Globus pallidus (tissue), 1 donor: ENCODE measurements at places on chromosomes 1 and 21.
A peak's percentile ranks its signal among the peaks of the same experiment; 100 is the strongest.

- no peak for DNase-seq
These were observed 97.8 kb upstream of the ZC3H11B start for GRCh38 chr1:219710529-219711194.

DNA sequence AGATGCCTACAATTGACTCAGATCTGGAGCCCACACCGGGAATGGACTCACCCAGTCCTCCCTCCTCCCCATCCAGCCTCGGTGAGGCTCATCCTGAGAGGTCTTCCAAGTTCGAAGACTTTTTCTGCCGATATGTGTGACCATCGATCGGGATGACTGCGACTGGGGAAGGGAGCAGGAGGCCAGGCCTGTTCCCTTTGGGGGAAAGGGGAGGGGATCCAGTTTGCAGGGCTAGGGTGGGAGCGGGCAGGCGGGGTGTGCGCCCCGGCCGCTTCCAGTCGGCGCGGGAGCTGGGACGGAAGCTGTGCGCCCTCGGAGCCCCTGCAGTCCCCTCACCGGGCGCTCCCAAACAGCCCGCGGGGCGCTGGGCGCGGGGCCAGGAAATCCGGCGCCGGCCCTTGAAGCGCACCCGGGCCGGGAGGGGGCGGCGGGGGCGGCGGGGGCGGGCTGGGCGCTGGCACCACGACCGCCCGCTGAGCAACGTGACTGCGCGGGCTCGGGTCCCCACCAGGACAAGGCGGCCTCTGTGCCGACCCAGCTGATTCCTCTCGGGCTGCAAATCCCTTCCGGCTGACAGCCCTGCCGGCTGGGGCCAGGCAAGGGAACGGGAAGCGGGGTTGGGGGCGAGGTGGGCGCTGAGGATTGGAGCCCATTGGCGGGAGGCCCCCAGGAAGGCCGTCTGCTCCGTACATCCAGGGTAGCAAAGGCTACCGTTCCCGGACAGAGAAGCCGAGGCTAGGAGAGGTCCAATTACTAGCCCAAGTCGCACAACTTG is 103.9 kb downstream of the EBNA1BP2 start:
- peak; percentile 34 for DNase-seq

DNA sequence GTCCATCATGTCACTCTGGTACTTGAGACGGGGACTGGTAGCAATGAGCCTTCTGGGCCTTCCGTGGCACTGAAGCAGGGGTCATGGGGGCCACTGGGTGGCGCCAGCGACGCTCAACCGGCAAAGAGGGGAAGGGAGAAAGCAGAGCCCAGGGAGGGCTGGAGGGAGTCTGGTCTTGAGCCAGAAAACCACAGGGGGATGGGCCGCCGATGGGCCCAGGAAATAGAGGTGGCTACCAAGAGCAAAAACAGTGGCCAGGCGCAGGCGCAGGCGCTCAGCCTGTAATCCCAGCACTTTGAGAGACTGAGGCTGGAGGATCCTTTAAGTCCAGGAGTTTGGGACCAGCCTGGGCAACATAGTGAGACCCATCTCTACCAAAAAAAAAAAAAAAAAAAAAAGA is 21.8 kb downstream of the EXOC8 start:
- no peak for DNase-seq

DNA sequence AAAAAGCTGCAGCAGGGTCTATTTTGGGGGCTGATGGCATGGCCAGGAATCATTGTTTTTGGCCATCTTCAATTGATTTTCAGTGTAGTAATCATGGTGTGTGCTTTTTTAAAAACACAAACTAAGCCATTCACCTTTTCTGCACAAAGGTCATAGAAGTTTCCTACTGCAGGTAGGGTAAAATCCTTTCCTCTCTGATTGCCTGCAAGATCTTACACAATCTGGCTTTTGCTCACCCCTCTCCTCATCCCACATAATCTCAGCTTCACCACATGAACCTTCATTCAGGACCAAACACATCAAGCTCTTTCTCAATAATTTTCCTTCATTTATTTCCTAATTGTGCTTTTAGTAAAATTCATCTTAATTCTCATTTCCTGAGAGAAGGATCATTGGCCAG is 38.3 kb upstream of the GBP5 start:
- DNase-seq = no peak

DNA sequence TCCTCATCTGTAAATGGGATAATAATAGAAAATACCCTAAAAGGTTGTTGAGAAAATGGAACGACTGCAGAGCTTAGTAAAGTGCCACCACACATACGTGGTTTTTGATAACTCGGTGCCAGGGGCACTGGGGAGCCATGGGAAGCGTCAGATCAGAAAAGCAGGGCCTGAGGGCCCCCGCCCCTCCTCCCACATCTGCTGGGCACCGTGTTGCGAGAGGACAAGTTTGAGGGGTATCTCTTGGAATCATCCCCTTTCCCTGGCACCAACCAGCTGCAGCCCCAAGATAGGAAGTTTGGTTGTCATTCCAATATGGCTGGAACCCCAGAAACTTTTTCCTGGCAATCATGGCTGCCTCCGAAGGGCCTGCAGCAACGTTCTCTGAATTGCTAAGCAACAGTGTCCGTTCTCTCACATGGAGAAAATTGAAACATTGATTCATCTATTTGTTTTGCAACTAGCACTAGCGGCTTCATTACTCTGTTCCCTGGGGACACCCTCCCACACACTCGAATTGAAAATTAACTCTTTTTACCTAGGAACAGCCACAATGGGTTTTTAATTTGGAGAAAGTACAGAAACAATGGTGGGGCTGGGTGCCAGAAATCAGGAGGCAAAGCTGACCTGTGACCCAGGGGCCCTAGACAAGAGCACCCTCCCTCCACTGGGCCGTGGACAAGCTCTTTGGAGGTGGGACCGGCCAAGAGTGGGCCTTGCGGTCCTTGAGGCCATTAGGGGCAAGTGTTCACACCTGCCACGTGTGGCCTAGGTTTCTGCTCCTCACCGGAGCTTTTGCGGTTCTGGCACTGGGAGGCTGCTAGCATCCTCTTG is 190.0 kb upstream of the VAMP3 start:
- no peak for DNase-seq

DNA sequence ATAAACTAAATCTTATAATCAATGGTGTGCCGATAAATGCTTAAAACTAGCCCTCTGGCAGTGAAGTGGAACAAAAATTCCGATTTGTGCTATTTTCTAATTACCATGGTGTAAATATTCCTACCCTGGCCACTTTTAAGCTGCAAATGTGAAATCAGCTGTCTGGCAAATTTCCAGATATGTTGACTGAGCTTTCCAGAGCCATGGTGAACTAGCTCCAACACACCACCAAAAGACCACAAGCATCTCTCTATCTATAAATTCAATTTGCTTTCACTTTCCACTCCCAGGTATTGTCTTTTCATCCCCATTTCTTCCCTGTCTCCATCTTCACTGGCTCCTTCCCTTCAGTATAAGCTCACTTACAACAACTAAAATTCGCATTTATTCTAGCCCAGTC is 152.3 kb upstream of the RGS18 start:
- DNase-seq = no peak

DNA sequence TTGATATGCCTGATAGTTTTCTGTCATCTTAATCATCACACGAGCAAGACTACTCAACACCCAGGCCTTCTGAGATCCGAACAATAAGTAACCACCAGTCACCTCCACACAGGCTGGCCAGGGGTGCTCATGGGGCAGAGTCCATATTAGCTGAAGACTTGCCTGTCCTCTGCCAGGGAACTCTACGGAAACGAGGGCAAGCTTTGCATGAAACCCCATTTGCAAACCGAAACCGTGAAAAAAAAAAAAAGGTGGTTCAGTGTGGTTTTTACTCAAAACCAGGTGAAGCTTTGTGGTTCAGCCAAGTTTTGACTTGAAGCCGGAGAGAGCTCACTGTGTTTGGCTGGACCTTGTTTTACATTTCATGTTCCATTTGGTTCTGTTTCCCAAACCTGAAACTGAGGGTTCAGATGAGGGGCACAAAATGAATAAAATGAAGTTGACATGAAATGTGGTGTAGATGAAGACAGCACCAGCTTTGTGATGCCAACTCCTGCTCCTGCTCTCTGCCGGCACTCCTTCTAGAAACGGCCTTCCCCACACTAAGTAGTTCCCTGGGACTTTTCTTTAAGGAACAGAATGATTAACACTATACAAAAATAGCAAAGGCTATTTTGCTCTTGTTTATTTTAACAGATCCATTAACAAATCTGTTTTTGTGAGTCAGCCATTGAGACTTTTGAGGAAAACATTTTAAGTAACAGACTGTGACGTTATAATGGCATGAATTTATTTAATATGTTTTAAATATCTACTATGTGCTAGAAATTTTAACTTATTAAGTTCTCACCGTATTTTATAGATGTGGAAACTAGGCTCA is 74.7 kb downstream of the RUNX1 start:
- no peak for DNase-seq

DNA sequence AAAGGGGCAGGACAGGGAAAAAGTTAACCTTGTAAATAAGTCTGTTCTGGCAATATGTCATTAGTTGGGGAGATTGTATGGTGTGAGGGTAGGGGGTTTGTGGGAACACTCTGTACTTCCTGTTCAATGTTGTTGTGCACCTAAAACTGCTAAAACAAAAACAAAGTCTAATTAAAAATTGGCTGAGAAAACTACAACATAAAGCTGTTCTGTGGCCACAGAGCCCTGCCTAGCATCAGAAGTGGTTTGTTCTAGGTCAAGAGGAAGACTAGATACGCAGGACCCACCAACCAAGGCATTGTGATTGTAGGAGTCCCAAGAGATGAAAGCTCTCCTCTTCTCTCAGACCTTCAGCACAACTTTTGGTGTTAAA is 81.0 kb upstream of the LRRC8D start:
- no peak for DNase-seq

DNA sequence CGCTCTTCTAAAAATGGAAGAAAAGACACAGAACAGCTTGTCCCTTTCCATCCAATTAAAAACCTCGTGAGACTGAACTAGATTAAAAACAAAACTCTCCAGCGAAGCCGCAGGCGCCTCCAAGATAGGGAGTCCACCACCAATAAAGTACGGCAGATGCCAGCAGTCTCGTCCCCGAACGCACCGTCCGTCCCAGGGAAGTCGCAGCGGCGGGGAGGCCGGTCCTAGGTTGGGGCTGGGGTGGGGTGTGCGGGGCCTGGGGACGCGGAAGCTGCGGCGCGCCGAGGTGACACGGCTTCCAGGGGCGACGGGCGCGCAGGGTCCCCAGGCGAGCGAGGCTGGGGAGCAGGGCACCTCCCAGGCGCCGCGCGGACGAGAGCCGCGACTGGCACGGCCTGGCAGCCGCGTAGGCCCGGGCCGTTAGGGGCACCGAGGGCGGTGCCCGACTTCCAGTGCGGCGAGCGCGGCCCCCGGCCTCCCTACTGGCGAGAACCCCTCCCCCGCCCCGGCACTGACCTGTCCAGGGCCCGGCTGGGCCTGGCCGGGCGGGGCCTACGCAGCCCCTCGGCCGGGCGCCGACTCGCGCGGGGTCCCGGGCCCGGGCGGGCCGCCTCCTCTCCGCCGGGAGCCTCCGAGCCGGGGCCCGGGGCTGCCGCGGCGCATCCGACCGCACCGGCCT is 28.3 kb upstream of the A3GALT2 start:
- no peak for DNase-seq

- DNase-seq = no peak
These were observed 49.1 kb upstream of the DMRTB1 start for GRCh38 chr1:53410100-53410541.

DNA sequence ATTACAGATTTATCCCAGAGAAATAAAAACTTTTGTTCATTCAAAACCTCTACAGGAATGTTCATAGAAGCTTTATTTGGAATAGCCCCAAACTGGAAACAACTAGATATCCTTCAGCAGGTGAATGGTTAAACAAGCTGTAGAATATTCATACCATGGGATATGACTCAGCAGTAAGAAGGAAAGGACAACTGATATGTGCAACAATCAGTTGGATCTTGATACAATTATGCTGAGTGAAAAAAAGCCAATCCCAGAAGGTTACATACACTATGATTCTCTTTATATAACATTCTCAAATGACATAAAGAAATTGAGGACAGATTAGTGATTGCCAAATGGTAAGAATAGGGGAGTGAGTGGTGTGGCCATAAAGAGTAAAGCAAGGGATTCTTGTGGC is 376.7 kb downstream of the S1PR1 start:
- no peak for DNase-seq

DNA sequence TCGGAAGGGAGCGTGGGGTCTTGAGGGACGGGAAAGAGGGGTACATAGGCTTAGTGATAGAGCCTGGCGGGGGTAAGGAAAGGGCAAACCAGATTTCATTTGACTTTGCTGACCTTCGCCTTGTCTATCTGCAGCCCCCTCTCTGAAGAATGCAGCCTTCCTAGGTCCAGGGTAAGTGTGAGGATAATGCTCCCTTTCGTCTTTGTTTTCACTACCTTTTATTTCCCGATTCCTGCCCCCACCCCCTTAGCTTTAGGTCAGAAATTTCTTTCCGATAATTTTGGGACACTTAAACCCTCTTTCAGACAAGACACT is 396 bp downstream of the ATP5PB start:
- no peak for DNase-seq

GRCh38 chr1:223670458-223671159 is 5.1 kb upstream of the CAPN8 start:
- no peak for DNase-seq

GRCh38 chr1:85214654-85215053 is 13.8 kb upstream of the SYDE2 start:
- DNase-seq = no peak
